ENCODE measurements at places on chromosomes 16 and 17.

DNA sequence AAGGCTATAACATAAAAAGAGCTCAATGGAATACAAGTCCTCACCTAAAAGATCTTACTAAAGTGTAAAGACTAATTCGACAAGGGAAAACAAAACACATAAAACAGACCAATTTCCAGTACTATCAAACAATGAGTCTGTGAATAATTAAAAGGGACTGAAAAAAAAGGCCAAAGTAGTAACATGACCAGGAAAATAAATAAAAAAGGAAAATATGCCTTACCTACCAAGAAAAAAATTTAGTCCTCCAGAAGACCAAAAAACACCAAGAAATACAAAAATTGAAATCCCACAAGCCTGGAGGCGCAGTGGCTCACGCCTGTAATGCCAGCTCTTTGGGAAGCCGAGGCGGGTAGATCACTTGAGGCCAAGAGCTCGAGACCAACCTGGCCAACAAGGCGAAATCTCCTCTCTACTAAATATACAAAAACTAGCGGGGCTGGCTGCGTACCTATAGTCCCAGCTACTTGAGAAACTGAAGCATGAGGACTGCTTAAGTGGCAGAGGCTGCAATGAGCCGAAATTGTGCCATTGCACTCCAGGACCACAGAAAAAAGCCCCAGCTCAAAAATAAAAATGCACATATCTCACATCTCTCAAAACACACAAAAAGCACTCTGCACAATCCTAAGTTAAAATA lies 60.8 kb downstream of the TEX14 start:
- no peak for DNase-seq

GRCh38 chr16:1283996-1284616 lies 25.3 kb upstream of the UBE2I start:
- DNase-seq = no peak

GRCh38 chr16:54446639-54447038 lies 160.1 kb upstream of the IRX3 start:
- DNase-seq = no peak

- DNase-seq = no peak
Measured at GRCh38 chr16:12235110-12235509, 258.6 kb downstream of the SNX29 start.

- DNase-seq = no peak
Measured at GRCh38 chr16:2530629-2531318, 434 bp downstream of the CEMP1 start.

- DNase-seq = no peak
Measured at GRCh38 chr16:46582313-46582712, 38.9 kb downstream of the SHCBP1 start.

DNA sequence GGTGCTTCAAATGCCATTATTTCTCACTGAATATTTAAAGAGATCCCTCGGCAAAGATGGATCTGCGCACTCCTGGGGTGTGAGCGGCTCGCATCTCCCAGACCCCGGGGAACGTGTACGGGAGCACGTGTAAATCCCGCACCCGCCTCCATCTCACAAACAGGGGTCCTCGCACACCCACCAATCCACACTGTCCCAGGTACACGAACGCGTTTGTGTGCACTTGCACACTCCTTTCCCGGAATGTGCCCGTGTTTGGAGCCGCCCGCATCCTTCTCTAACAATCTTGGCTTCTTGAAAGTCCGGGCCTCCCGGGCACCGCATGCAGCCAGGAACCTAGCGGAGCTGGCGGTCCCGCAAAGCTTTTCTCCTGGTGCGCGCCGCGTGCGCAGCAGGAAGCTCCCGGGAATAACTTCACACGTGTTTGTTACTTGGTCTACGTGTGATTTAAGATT lies 2.5 kb upstream of the SALL1 start:
- DNase-seq = no peak

DNA sequence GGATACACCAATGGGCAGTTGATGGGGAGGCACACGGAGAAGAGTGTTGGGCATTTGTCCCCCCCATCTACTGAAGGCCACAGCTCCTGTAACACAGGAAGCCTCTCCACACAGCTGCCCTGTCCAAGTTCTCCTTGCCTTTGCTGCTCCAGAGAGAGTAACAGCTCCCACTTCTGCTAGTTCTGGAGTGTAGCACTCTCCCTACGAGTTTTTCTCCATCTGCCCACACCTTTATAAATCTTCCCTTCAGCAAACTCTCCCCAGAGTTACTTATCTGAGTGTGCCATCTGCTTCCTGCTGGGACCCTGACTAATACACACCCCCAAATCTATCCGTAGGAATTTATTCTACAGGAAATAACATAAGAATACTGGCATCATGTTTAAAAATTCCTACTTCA lies 42.6 kb upstream of the ERN1 start:
- no peak for DNase-seq

DNA sequence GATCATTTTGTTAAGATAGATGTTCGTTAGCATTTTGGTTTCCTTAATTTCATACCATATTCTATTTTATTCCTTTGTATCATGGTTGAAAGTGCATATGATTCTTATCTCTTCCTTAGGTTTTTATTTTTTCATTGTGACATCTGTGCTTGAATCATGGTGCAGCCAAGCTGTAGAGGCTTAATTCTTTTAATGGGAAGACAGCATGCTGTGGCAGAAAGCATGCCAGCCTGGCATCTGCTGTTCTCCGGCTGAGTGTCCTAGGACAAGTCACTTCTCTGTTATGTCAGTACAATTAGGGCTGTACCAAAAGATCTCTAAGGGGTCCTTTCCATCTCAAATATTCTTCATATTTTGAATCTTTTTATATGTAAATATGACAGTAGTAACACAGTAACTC lies 68.5 kb upstream of the PMFBP1 start:
- DNase-seq = no peak

DNA sequence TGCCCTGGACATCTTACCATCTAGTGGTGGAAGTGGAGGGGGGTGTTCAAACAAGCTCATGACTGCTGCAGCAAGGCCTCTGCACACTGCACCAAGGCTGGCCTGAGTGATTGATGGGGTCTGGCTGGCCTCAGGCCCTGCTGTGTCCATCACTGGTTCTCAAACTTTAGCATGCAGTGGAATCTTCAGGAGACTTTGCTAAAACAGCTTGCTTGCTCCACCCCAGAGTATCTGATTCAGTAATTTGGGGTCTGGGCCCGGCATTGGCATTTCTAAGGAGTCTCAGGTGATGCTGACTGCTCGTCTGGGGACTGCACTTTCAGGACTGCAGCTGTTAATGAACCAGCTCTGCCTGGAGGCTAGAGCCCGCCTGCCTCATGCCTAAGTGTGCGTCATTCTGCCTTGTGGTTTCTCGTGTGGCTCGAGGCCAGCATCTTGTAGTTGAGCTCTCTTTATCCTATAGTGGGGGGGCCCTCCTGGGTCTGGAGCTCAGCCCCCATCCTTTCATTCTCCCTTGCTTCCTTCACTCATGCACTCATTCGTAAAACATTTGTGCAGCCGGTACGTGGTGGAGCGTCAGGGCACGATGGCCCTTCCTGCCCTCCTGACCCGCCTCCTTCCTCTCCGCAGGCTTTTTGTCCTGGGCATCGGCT lies 4.1 kb downstream of the MGAT5B start:
- no peak for DNase-seq
